ENCODE measurements at places on chromosomes 13 and 19.

DNA sequence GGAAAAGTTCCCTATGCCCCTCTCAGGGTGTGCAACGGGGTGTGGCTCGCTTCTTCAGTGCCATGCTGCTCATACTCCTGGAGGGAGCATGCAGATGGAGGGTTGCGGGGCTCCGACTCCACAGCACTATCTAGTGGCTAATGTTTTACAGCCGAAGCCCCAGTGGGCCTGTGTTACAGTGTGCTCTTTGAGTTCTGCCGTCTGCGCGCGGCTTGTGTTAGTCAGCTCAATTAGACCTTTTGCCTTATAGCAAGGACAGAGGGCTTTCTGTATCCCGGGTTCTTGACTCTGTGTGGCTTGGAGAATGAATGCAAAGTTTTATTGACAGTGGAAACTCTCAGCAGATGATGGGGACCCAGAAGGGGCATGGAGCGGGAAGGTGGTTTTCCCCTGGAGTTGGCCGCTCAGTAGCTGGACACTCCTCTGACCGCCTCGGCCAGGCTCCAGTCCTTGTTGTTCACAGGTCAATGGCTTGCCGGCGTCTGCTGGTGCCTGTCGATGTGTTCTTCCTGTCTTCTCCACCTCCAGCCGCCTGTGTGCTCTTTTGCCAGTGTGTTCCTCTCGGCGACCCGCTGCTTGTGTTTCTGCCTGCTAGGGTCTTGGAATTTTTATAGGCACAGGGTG, 383.4 kb downstream of the LMO7 start:
- DNase-seq = no peak

DNA sequence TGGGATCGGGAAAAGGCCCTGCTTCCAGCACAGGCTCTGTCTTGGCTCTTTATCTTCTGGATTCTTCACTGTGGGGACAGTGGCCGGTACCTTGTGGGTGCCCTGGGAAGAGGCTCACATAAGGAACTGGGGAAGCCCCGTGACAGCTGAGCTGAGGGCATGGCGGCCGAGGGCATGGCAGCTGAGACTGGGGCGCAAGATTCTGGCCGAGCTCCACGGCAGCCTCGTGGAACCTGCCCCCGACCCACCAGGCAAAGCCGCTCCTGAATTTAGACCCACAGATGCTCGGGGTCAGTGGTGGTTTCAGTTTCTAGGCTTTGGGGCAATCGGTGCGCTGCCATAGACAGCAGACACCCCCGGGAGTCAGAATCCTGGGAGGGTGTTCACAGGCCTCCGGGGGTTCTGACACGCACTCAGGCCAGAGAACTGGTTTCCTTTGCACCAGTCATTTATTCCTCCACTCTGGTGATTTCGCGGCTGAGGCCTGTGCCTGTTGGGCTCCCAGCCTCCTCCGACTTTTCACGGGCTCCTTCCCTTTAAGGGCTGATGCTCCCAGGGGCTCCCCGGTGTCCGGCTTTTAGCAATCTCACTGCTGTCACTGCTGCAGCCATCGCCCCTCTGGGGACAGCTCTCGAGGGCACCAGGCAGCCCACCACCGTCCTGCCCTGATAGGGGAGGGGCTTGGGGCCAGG, 117.6 kb downstream of the TEX29 start:
- DNase-seq = no peak

GRCh38 chr13:94087100-94087499, 392.4 kb downstream of the DCT start:
- no peak for DNase-seq

- no peak for DNase-seq
Observed at GRCh38 chr19:34075661-34076091, 96.6 kb upstream of the LSM14A start.

GRCh38 chr13:97107815-97108529, 113.7 kb upstream of the OXGR1 start:
- DNase-seq = no peak

DNA sequence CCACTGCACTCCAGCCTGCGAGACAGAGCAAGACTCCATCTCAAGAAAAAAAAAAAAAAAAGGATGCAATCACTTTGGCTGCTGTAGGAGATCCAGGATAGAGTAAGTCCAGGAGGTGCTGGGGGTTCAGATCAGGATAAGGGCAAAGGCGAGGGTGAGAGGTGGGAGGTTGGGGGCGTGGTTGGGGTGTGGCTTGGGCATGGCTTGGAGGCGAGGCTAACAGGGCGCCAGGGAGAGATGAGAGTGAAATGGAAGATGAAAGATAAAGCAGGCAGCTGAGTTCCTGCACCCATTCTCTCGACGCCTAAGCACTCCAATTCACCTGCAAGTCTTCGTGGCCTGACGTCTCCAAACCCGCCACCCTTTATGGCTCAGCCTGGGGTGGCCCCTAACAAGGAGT, 25.0 kb upstream of the ZNRF4 start:
- no peak for DNase-seq

- DNase-seq = no peak
Observed at GRCh38 chr13:103358255-103358932, 292.2 kb upstream of the SLC10A2 start.

DNA sequence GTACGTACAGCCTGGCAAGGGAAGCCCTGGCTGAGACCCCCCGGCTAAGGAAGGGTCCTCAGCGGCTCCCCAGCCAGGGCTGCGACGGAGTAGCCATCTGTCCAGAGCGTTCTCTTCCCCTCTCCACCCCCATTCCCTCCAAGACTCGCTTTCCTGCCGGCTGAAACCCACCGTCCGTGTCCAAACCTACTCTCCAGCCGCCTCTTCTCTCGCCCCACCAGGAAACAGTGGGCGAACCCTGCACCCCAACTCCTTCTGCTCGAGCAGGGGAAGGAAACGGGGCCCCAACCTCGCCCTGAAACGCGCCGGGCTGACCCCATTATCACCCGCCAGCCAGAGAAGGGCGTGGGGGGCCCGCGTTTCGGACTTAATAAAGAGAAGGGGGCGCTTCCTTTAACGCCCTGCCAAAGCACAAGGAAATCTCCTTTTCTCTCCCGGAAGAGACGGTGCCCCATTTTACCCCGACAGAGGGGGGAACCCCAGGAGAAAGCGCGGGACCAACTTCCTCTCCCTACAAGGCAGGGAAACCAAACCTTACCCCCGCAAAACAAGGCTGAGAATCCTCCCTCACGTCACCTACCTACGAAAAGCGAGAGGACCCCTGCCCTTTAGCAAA, 2.5 kb downstream of the ZC3H4 start:
- no peak for DNase-seq

GRCh38 chr13:50334115-50334778, 319.0 kb downstream of the KCNRG start:
- DNase-seq = no peak

DNA sequence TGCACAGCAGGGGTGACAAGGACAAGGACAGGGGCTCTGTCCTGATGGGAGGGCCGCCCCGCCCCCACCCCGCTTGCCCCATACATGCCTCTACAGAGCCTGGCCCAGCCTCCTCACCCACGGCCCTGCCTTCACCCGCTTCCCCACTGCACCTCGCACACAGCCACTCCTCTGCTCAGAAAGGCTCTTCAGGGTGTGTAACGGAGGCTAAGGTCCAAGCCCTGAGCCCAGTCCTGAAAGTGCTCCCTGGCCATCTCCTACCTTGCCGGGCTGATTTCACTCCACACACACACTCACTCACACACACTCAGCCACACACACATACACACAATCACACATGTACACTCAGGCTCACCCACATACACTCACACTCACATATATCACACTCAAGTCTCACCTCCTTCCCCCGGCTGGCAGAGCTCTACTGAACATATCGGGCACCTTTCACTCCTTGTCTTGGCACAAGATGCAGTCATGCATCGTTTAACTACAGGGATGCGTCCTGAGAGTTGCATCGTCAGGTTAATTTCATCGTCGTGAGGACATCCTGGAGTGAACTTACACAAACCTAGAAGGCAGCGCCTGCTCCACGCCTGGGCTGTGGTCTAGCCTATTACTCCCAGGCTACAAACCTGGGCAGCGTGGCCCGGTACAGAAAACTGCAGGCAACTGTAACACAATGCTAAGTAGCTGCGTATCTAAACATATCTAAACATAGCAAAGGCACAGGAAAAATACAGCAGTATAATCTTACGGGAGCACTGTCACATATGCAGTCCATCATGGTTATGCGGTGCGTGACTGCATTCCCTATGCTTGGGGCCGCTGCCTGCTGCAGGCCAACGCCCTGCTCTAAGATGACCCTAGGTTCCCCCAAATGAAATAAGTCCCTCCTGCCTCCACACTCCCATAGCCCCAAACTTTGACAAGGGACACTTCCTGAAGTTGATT, 13.1 kb downstream of the EPS15L1 start:
- DNase-seq = no peak

- no peak for DNase-seq
Observed at GRCh38 chr13:112441226-112441625, 65.1 kb downstream of the SPACA7 start.

DNA sequence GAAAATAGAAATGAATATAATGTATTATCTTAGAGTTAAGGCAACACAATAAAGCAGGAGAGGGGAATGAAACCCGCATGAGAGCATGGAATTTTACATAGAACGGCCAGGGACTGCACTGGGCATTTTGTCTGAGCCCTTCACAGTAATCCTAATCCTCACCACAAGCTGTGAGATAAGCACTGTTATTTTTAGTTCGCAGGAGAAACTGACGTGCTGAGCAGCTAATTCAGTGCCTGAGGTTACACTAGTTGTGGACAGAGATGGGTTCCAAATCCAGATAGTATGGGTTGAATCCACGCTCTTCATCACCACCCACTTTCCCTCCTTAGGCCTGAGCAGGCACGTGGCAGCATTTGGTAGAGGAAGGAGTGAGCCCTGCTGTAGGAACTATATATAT, 24.8 kb upstream of the ZNF527 start:
- DNase-seq = no peak

DNA sequence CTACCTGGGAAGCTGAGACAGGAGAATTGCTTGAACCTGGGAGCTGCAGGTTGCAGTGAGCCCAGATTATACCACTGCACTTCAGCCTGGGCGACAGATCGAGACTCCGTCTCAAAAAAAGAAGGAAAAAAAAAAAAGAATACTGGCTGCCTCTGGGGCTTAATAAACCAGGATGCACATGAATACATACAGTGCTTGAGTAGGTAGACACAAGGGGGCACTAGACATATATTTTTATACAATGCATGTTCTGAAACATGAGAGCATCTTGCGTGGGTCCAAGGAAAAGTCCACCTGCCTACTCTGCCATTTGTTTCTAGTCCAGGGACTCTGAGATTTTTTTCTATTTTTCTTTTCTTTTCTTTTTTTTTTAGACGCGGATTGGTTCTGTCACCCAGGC, 31.2 kb downstream of the KEAP1 start:
- DNase-seq = no peak

DNA sequence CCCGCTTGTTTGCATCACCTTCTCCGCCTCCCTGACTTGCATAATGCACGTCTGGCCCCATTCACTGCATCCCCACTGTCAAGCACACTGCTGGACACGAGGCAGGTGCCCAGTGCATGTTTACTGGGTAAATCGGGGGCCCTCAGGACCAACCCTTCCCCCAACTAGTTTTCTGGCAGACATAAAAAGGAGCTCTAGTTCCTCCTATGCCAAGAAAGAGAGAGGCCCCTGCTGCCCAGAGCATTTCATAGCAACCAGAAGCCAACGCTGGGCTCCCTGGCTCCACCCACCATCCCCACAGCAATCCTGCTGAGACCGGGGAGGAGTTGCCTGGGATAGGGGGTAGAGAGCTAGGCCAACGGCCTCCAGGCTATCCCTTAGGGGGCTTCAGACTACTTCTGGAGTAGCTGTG, 23.2 kb downstream of the ANKRD27 start:
- no peak for DNase-seq

DNA sequence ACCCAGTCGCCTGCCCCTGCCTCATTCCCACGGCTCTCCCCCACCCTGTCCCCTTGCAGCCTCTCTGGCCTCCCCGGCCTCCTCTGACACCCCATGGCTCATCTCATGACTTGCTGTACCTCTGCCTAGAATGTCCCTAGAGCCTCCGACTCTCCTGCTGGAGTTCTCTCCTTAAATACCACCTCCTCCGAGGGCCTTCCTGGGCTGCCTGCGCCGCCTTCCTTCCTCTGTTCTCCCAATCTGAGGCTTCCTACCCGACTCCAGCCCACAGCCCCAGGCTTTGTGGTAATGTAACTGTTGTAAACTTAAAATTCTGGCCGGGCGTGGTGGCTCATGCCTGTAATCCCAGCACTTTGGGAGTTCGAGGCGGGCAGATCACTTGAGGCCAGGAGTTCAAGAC, 27.7 kb downstream of the GPR42 start:
- no peak for DNase-seq

DNA sequence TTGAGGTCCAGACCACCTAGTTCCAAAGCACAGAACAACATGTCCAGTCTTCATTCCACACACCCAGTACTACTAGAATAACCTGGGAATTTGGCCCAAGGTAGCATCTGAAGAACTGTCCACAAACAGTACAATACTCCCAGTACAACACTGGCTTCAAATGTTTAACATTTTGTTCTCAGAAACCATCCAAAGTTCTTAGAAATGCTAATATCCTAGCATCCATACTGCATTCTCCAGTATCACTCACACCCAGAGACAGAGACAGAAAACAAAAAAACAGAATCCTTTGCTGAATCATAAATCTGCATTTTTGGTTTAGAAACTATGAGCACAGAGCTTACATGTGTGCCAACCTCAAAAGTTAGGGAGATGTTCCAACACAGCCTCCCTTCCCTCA, 490.8 kb downstream of the FOXO1 start:
- no peak for DNase-seq

- no peak for DNase-seq
Observed at GRCh38 chr19:38911388-38912001, 491 bp downstream of the CCER2 start.

- no peak for DNase-seq
Observed at GRCh38 chr19:16036397-16036925, 39.8 kb upstream of the TPM4 start.

DNA sequence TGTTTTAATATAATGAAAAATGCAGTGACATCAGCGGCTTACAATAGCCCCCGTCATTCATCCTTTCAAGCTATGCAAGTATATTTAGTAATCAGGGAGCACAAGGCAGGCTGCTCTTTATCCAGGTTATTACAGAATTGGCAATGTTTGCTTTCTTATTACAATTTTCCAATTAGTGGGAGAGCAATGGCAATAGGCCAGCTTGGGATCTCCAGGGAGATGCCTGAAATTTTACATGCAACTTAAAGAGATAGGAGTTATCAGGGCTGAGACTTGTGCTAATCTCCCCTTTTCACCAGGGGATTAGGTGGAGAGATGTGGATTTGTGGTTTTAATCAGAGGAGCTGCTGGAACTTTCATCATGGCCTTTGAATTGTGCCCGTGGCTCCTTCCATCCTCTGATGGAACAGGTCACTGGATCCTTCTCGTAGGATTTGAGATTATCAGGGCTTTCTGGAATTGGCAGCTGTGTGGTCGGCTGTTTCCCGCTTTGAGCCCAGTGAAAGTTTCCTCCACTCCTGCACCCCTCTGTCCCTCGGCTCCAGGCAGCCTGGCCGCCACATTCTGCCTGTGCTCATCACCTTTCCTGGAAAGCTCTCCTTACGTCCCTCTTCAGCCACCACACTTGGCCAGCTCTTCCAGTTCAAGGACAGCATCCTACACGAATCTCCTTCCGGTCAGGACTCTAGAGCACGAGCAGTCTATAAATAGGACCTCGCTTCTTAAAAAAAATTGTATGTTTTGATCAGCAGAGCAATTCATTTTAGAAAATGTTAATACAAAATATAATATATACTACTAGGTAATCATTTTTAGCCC, 47.0 kb downstream of the CBY2 start:
- no peak for DNase-seq

GRCh38 chr19:2150794-2151338, 500 bp downstream of the AP3D1 start:
- DNase-seq = no peak
